Peyer's patch (tissue), 4 donors: ENCODE measurements at places on chromosomes 3 and 15. TPM values are rescaled to one million over a fixed set of nuclear protein-coding genes. Genes with fewer than 3 reads are reported as not detected.

GRCh38 chr15:40838756-40839155, 5.1 kb upstream of the SPINT1 start:
- no peak for DNase-seq

- no peak for DNase-seq
Observed at GRCh38 chr3:59641169-59641899, 591.5 kb upstream of the CFAP20DC start.

DNA sequence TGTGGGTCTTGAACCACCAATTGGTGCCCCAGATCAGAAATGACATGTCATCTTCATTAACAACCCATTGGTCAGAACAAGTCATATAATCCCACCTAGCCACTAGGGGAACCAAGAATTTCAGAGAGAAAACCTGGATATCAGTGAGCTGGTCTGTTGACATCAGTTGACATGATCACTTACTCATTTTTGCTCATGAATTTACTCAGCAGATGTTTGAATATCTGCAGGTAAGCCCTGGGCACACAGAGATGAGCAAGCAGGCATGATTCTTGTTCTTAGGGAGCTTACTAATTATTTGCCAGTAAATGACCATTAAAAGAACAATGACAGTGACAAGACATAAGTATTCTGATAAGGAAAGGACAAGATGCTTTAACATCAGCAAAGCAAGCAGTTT, 64.3 kb upstream of the PLCL2 start:
- DNase-seq, result no peak

GRCh38 chr15:85289677-85290365, 90.6 kb upstream of the AKAP13 start:
- no peak for DNase-seq

DNA sequence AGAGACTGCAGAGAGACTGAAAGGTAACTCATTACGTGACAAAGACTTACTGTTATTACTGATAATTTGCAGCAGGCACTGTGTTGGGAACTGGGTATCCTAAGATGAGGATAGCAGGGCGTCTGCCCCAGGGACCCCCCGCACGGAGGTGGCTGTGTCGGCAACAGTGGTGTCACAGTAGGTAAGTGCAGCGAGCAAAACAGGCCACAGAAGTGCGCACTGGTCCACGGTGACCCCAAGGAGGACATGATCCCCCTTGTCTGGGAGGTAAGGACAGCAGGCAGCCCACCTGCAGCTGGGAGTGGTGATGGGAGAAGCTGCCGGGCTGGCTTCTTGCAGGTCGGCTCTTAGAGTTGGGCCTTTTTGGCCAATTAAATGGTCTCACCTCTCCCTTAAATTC, 82.9 kb downstream of the FAM43A start:
- DNase-seq, result no peak

GRCh38 chr3:115423170-115423569, 200.1 kb upstream of the GAP43 start:
- no peak for DNase-seq

- no peak for DNase-seq
Observed at GRCh38 chr3:195163719-195164572, 107.0 kb downstream of the XXYLT1 start.

GRCh38 chr3:157522648-157523047, 19.4 kb upstream of the VEPH1 start:
- no peak for DNase-seq

GRCh38 chr3:108513961-108514360, 3.6 kb upstream of the MYH15 start:
- DNase-seq, result no peak

DNA sequence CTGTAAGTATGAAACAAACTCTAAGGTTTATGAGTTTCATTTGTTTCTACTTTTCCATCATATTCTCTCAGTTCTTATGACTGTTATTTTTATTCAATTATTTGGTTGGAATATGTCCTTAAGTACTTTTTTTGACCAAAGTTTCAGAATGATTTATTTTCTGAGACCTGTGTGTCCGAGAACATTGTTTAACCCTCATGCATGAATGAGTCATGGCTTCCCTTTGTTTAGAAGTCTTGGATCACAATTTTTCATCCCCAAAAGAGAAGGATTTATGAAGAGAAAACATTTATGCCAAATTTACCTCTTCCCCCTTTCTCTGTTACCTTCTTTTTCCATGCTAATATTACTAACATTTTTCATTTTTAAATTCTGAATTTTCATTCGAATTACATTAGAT, 518.0 kb upstream of the NR2F2 start:
- DNase-seq, result no peak

- DNase-seq, result no peak
Observed at GRCh38 chr3:88595026-88595425, 445.3 kb downstream of the C3orf38 start.

DNA sequence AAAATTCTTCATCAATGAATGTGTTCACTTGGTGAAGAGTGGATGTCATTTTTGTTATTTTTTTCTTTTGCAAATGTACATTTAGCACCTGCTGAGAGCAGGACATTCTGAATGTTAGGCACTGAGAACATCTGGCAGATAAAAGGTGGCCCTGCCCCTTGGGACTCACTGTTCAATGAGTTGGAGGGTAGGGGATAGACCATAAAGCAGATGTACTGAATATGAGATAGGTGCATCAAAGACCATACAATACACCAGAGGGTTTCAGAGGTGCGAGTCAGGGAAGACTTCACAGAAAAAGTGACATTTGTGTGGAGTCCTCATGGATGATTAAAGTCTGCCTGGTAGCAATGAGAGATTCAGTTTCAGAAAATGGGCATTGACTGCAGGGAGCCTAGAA, 34.2 kb downstream of the EEFSEC start:
- no peak for DNase-seq

GRCh38 chr3:72042397-72043203, 257.7 kb upstream of the PROK2 start:
- no peak for DNase-seq

DNA sequence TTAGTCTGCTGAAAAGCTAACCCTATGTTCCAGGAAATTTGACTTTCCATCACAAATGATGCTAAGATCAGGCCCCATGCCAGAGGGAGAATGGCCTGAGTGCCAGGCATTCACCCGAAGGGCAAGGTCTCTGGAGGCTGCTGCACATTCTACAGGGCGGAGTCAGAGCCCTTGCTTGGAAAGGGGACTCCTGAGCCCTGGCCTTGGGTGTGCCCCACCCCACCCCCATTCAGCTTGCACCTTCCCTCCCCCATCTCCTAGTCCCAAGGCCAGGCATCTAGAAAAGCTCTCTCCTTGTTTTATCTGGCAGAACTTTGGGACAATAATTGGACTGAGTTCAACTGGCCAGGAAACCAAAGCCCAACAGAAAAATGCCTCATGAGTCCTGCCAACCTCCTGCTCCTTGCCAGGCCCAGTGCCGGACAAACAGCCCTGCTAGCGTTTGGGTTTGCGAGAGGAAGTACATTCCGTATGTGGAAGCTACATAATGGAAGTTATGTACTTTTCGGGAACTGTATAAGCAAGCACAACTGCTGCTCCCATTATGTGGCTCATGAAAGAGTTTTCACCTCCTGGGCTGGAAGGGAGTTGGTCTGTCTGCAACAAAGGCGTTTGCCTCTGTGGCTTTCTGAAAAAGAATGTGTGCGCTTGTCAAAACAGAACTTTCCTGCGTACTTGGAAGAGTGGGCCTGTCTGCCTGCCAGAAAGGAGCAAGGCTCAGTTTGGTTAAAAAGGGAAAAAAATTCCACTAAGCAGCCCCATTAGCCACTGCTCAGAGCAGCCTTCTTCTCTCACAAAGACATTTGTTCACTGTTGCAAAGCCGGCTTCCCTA, 321.5 kb upstream of the CTNNB1 start:
- DNase-seq, result no peak

GRCh38 chr15:80816936-80817335, 37.8 kb downstream of the CEMIP start:
- no peak for DNase-seq

GRCh38 chr3:165903885-165904630, 66.8 kb upstream of the BCHE start:
- no peak for DNase-seq

DNA sequence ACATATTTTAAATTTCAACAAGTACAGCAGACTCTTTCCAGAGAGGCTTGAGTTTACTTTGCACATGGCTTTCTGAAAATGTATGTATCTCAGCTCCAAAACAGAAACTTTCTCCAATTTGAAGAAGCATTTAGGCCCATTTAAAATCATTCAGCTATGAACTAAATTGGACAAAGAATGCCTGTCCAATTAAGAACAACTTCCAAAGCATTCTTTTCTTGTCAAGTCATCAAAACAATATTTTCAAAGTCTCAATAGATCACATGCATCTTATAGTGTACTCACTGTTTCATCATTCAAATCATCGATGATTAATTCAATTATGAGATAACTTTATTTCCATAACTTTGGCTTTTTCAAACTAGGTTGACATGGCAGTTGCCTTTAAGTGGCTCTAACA, 95.2 kb downstream of the KBTBD8 start:
- no peak for DNase-seq

GRCh38 chr3:4751029-4751501, 228.2 kb upstream of the BHLHE40 start:
- no peak for DNase-seq

- no peak for DNase-seq
Observed at GRCh38 chr15:66004618-66005262, 135.4 kb downstream of the RAB11A start.

DNA sequence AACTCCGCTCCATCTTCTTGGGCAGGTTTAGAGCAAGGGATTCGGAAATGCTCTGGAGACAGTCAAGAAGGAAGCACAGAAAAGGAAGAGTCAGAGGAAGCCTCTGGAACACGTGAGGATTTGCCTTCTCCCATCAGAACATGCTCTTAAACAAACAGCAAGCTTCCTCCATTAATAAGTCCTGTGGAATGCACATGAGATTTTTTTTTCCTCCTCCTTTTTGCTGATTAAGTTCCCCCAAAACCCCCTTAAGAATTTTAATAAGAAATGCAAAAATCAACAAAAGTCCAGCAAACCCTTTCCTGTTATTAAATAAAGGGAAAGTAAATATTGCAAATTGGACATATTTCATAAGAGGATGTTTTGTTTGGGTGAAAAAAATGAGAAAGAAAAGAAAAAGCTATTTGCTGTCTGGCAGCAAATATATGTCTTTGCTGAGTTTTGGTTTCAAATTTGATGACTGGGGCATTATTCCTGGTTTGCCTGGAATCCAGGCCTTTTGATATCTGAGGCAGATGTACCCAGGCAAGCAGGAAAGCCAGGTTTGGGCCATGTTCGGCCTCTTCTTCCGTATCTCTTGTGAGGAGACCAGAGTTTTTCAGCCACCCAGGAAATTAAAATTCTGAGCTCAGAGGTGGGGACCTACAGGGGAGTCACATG, 7.9 kb upstream of the TSEN2 start:
- no peak for DNase-seq

GRCh38 chr3:67357610-67358458, 296.6 kb downstream of the SUCLG2 start:
- no peak for DNase-seq

DNA sequence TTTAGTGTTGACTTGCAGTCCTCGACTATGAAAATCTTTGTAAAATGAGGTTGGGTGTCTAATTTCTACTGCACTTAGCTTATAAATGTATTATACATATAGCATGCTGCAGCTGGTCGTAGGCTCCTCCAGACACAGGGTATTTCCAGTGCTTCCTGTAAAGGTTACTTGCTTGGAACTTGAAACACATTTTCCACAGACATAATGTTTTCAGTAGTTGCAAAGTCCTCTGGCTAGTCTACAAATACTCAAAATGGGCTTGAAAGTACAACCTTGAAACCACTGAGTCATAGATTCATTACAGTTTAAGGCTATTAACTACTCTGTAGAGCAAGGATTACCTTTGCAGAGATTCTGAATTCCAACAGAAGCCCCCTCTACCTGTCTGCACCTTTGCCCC, 464.1 kb downstream of the RAP2B start:
- DNase-seq, result no peak

GRCh38 chr3:71117572-71118247, 465.8 kb downstream of the FOXP1 start:
- no peak for DNase-seq

DNA sequence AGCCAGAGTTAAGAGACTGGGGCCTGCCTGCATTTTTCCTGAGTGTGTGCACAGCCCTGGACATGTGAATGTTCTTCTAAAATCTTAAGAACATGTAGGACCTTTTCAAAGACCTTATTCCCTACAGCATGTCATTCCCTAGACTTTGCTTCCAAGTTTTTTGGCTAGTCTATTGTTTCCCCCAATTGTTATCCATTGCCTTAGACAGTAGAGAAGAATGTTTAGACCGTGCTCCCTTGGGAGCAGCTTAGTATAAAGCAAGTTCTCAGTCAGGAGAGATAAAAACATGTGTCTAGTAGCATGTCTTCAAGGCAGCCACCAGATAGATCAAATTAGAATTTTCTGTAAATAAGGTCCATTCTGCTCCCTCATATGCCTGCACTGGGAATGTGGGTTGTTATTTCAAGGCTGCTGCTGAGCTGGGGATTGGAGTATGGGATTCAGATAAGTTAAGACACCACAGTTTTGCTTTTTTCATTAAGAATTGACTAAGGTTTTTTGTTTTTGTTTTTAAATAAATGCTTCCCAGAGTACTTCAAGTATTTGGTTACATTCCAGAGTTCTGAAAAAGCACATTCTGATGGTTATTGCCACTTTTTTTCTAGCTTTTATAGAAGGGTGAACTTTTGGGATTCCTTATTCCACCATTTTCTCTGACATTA, 246.7 kb downstream of the RORA start:
- DNase-seq, result no peak

DNA sequence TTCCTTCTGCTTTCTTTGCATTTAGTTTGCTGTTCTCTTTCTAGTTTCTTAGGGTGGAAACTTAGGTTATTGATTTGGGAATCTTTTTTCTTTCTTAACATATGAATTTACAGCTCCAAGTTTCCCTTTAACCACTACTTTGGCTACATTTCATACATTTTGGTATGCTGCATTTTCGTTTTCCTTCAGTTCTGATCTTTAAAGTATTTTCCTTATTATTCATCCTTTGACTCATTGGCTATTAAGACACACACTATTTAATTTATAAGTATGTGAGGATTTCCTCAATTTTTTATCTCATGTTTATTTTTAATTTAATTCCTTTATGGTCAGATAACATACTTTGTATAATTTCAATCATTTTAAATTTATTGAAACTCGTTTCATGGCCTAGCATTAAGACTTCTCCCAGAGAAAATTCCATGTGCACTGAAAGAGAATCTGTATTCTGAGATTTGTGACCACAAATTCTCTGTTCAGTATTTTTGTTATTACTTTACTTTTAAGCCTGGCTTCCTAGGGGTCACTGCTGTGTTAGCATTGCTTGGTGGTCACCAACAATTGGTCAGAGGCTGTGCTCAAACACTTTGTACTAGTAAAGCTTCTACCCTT, 87.7 kb downstream of the CFAP20DC start:
- no peak for DNase-seq

Gene PYDC2
- total RNA-seq, result not detected

Gene POLR2M
- 225 TPM for total RNA-seq

Gene TLR9
- not detected for total RNA-seq

Gene CCR1
- total RNA-seq, result 0.95 TPM

Gene ZNF717
- total RNA-seq, result 11.0 TPM

Gene CPA3
- total RNA-seq, result 0.70 TPM

Gene IDH3A
- 175 TPM for total RNA-seq

Gene ISY1
- 23.1 TPM for total RNA-seq

Gene CHRFAM7A
- not detected for total RNA-seq

Gene TMCO5A
- not detected for total RNA-seq

Gene ZDHHC23
- total RNA-seq, result 15.7 TPM

Gene MEGF11
- total RNA-seq, result not detected

Gene TLE3
- 176 TPM for total RNA-seq

Gene LDHAL6B
- not detected for total RNA-seq

Gene ACP3
- total RNA-seq, result 3.9 TPM

Gene CYP1A2
- total RNA-seq, result not detected

Gene ITIH1
- not detected for total RNA-seq

Gene TMC3
- total RNA-seq, result not detected

Gene TNFSF10
- 229 TPM for total RNA-seq

Gene TMEM108
- not detected for total RNA-seq

Gene CRTAP
- total RNA-seq, result 50.8 TPM
